ENCODE measurements at places on chromosomes 5 and 9. TPM values are rescaled to one million over a fixed set of nuclear protein-coding genes. Genes with fewer than 3 reads are reported as not detected.
A peak's percentile ranks its signal among the peaks of the same experiment; 100 is the strongest.

- peak; percentile 54 for DNase-seq
Measured at GRCh38 chr5:140181002-140181483, 6.1 kb downstream of the CYSTM1 start.

- DNase-seq: no peak
Measured at GRCh38 chr5:15260356-15261268, 239.4 kb upstream of the FBXL7 start.

DNA sequence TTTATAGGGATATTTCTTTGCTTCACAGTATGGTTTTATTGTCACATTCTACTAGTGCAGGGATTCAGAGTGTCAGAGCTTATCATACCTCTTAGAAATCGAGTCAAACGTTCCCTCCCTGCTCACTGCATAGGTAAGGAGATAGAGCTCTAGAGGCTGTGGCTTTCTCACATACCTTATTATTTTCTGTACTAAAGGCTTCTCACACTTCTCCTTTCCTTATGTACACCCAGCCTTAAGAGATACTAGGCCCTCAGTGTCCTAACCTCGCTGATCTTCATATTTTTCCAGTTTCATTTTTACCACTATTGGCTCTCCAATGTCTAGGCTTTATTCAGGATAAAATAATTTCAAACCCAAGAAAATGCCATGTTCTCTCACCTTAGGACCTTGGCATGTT lies 297.3 kb upstream of the RIOK2 start:
- DNase-seq: no peak

DNA sequence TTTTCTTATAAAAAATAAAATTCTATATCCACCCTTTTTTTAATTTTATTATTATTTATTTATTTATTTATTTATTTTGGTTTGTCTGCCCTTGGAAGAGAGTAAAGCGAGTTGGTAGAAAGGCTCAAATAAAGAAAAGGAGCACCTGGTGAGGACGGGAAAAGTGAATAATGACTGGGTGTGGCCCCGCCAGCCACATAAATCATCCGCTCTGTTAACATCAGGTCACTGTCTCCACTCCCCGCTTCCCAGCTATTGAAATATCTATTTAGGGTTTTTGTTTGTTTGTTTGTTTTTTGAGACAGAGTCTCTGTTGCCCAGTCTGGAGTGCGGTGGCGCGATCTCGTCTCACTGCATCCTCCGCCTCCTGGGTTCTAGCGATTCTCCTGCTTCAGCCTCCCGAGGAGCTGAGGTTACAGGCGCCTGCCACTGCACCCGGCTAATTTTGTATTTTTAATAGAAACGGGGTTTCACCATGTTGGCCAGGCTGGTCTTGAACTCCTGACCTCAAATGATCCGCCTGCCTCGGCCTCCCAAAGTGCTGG lies 844 bp downstream of the POLR3G start:
- no peak for DNase-seq

- peak; percentile 50 for DNase-seq
Measured at GRCh38 chr9:121640076-121640475, 11.4 kb upstream of the DAB2IP start.

DNA sequence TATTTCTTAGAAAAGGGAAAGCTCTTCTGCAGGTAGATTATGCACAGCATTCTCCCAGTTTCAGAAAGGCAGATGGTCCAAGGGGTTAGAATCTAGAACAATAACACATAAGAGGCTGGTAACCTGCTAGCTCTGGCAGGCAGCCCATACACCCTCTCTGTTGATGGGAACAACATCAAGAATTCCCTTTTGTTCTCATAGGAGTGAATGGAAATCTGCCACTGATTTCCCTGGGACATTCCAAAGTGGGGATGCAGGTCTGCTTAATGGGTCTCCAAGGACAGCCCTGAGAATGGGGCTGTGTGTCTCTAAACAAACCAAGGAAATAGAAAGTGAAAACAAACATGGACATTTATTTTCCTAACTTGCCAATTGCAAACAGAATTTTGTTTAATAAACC lies 456.8 kb downstream of the EBF1 start:
- no peak for DNase-seq

- DNase-seq: no peak
Measured at GRCh38 chr9:133368249-133368881, 7.5 kb downstream of the SURF4 start.

DNA sequence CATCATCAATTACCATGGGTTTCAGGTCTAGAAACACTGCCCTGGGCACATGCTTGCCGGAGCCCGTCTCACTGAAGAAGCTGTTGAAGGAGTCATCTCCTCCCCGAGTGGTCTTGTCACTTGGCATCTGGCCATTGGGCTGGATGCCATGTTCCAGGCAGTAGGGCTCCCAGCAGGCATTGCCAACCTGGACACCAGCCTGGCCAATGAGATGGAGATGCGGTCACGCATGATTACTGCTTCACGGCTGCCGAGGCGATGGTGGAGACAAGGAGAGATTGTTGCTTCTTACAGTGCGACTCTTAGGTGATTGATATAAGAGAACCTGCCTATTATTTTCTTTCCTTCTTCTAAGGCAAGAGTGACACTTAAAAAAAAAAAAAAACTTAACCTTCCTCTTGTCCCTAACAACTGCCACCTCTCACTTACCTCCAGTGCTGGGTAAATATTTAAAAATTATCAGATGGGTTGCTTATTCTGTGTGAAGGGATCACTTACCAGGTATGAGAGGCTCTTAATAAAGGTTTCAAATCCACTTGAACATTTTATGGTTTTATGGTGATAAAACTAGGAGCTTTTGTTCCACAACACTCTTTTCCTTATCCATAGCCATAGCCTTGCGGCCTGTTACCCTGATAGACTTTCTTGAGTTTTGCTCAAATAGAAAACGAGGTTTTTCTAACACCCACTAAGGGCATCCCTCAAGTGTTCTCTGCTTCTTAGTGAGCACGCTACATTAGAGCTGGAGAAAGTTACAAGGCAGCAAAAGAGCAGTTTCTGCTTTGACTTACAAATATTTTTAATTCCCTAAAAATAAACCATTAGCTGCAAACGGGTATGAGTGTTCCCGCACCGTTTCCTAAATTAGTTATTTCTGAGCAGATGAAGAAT lies 41.2 kb downstream of the NIM1K start:
- DNase-seq: no peak

DNA sequence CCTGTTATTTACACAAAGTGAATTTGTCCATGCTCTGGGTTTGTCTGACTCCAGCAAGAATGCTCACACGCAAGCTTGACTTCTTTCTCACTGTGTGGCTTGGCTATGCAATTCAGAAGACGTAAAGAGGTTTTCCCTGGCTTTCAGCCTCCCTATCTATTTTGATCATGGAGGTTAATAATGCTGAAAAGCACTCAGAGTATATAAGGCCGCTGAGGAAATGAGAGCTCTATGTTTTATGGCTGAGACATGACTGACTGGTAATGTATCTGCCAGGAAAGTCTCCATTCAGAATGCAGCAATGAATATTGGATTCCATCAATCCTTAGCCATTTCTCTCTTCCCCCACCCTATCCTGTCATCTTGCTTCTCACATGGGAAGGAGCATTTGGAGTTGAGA lies 417.3 kb downstream of the DMAC1 start:
- DNase-seq: no peak

GRCh38 chr9:112233769-112234168 lies 58.7 kb upstream of the SUSD1 start:
- peak; percentile 18 for DNase-seq

DNA sequence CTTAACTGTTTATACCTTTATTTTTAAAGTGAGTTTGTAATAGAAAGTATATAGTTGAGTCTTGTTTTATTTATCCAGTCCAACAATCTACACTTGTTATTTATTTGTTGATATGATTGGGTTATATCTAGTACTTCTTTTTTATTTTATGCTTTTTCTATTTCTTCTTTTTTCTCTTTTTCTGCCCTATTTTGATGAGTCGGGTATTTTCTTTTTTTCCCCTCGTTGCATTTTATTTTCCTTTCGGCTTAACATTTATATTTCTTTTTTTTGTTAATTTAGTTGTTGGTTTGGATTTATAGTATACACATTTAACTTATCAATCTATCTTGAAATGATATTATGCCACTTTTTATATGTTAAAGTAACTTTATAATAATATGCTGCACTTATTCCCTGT lies 111.7 kb upstream of the IZUMO3 start:
- DNase-seq: no peak

GRCh38 chr9:84371737-84372136 lies 31.2 kb upstream of the SLC28A3 start:
- peak; percentile 7 for DNase-seq

GRCh38 chr5:8457187-8458037 lies 588.5 kb downstream of the MTRR start:
- peak; percentile 84 for DNase-seq

Gene GFRA3
- 0.30 TPM for polyA plus RNA-seq

Gene CCDC107
- polyA plus RNA-seq: 15.2 TPM

Gene EGFLAM
- not detected for polyA plus RNA-seq

Gene HMMR
- 4.6 TPM for polyA plus RNA-seq

Gene SEMA5A
- polyA plus RNA-seq: 0.01 TPM

Gene CCL27
- not detected for polyA plus RNA-seq

Gene NSA2
- polyA plus RNA-seq: 29.1 TPM

Gene GLDC
- polyA plus RNA-seq: 46.9 TPM

Gene SOX30
- not detected for polyA plus RNA-seq

Gene RNF208
- 1.6 TPM for polyA plus RNA-seq

Gene GFM2
- 20.4 TPM for polyA plus RNA-seq

Gene PCDHGA1
- 0.40 TPM for polyA plus RNA-seq
